ENCODE measurements at places on chromosomes 3 and 15. TPM values are rescaled to one million over a fixed set of nuclear protein-coding genes. Genes with fewer than 3 reads are reported as not detected.

Gene COL6A5
- total RNA-seq: not detected

Gene PPP1R14D
- not detected for total RNA-seq

Gene GOLGA8R
- total RNA-seq: 0.26 TPM

Gene CTXND1
- not detected for total RNA-seq

Gene ADAMTS7
- 8.1 TPM for total RNA-seq

Gene STRC
- total RNA-seq: 0.13 TPM

Gene RAB6B
- total RNA-seq: 0.39 TPM

Gene LSAMP
- not detected for total RNA-seq

Gene RTP3
- total RNA-seq: not detected

Gene XCR1
- not detected for total RNA-seq

Gene LRRN1
- not detected for total RNA-seq

Gene ADAMTS17
- under 0.01 TPM for total RNA-seq

Gene BOC
- total RNA-seq: not detected

Gene SPTSSB
- total RNA-seq: not detected

Gene TIGIT
- not detected for total RNA-seq

Gene ITGA11
- total RNA-seq: 6.0 TPM

Gene A4GNT
- not detected for total RNA-seq

Gene SMAD6
- 7.5 TPM for total RNA-seq

Gene TAGLN3
- total RNA-seq: not detected

Gene LXN
- 26.3 TPM for total RNA-seq

Gene GABRG3
- total RNA-seq: not detected

Gene PLA2G4D
- not detected for total RNA-seq

Gene SERINC4
- total RNA-seq: not detected

Gene RASGRP1
- 0.13 TPM for total RNA-seq

Gene SLMAP
- total RNA-seq: 29.5 TPM

Gene CCDC39
- total RNA-seq: under 0.01 TPM

Gene AQP9
- not detected for total RNA-seq

Gene HDDC3
- 9.5 TPM for total RNA-seq

Gene CLDND1
- 125 TPM for total RNA-seq

Gene SNRPA1
- 11.0 TPM for total RNA-seq

Gene GALNT15
- total RNA-seq: 29.1 TPM

Gene ACOX2
- total RNA-seq: 1.6 TPM

Gene SIDT1
- total RNA-seq: not detected

Gene FAM3D
- 0.13 TPM for total RNA-seq

Gene TUSC7
- total RNA-seq: not detected

Gene ZNF860
- 1.3 TPM for total RNA-seq

Gene TKT
- total RNA-seq: 315 TPM

Gene TMEM40
- total RNA-seq: not detected

Gene PCOLCE2
- 0.13 TPM for total RNA-seq

Measured in dermis microvascular lymphatic vessel endothelial cell (primary cell).